ENCODE measurements at places on chromosomes 2 and 18.

DNA sequence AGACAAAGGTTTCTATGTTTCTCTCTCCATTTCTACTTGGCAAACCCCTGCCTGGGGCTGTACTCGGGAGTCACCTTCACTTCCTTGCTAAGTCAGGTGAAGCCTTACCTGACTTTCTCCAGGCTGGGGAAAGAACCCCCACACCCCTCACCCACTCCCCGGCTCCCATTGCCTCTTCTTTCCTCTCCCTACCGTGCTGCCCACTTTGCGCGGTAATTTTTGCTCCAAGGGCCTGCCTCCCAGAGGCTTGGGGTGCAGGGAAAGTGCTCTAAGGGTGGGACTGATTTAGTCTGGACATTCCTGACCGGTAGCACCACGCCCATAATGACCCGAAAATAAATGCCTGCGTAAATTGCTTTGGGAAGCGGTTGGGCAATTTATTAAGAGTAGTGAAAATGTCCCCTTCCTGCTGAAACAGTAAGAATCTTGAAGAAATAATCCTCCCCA is 49.1 kb upstream of the ATP6V1B1 start:
- DNase-seq = no peak

DNA sequence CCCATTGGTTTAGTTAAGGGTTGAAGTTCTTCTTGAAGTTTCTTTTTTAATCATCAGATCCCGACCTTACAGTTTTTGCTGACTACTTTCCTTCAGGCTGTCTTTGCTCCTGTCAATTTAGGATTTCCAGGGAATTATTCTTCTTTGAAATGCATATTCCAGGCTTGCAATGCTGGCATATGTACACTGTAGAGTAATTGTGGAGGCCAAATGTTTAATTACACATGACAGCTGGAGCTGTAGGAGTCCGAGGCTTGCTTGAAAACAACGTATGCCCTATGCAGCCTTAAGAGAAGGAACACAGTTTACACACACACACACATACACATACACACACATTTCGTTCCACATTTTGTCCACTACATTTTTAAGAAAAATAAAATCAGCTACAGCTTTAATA is 602.3 kb downstream of the TMEM182 start:
- DNase-seq = no peak

GRCh38 chr2:36480636-36481035 is 117.3 kb downstream of the FEZ2 start:
- no peak for DNase-seq

- no peak for DNase-seq
Observed at GRCh38 chr2:224734949-224735348, 18.8 kb upstream of the CCDC195 start.

DNA sequence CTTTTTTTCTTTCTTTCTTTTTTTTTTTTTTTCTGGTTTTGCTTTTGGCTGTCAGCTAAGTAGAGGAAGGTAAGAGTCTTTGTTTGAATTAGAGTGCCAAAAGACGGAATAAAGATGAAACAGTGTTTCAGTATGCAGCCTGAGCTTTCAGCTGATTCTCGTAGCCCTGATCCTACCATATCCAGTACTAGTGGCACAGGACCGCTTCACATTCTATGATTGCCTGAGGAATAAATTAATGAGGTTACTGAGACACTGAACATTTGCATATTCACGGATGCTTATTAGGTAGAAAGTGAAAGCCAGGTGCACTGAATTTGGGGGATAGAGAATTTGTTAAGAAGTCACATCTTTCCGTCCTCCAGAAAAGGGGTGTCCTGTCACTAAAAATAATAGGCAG is 421.5 kb upstream of the POU3F3 start:
- DNase-seq = no peak

- DNase-seq = no peak
Observed at GRCh38 chr2:147846412-147847081, 1.7 kb downstream of the ACVR2A start.

DNA sequence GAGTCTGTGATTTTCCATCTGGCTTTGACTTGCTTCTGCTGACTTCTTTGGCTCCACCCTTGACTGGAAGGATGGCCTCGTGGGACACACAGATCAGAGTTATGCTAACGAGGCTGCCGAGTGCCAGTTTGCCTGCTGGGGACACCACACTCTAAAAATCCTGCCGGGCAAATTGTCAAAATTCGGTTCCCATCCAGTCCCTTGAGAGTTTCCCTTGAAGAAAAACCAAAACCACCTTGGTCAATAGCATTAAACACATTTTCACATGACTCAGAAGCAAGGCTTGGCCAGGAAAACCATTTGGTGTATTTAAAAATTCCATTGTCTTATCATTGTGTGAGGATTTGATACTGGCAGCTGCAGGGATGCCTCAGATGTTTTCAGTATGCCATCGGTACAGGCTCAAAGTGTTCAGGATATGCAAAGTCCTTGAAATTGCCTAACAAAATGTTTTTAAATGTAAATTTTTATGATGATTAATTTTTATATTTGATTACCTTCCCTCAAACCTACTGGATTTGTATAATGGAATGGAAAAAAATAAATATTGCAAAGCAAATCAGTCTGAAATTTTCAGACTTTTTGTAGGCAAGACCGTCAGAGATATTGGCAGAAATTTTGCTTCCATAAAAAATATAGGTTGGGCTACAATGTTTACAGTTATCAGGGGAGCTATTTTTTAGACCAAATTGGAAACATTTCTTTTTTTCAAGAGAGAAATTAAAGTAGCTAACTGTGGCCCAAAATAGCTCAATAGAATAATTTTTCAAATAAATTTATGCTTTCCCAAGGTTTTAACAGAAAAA is 41.6 kb downstream of the KCNE4 start:
- DNase-seq = no peak

- DNase-seq = no peak
Observed at GRCh38 chr2:5851410-5851809, 159.2 kb downstream of the SOX11 start.

DNA sequence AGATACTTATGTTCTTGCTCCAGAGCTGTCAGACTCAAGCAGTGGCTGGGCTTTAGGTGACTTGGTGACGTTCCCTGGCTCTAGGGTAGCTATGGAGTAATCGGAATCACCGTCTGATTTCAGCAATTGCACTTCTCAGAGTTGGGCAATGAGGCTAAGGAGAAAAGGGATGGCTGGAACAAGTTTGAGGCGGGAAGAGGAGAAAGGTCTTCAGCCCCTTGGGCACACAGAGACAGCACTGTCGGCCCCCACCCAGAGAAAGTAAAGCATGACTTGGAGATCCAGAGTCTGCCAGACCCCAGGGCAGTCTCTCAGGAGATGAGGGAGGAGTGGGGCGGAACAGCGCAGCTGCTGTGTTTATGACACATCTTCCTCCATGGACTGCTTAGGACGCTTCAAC is 114.5 kb downstream of the KLHL29 start:
- DNase-seq = no peak

DNA sequence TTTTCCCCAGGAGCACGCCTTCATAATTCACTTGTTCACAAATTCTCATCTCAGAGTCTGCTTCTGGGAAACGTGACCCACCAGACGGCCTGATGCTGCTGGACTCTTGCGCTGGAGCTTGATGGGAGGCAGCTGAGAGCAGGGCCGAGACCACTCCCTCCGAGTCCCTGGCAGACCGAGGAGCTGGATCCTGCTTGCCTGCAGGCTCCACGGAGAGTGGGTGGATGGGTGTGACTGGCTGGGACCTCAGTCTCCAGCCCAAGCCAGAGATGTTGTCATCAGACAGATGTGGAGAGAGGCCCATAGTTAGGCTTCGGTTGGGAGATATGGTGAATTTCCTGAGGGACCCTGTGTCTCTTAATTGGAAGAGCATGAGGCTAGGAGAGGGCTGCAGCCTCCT is 76.4 kb downstream of the TSN start:
- DNase-seq = no peak

DNA sequence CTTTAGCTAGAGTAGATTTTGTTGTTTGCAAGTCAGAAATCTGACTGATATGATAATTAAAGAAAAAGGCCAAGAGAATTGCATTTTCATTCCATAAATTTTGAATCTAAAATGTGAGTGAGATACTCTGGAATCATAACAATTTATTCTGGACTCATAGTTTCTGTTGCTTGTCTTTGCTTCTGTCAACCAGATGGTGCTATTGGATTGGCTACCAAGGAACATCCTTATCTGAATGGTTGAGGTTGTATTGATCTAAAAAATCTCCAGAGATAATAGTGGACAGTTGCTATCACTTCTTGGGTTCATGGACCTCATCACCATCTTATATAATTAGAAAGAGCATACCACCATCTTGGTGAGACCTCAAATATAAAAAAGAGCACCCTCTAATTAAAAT is 34.0 kb upstream of the CPS1 start:
- no peak for DNase-seq

DNA sequence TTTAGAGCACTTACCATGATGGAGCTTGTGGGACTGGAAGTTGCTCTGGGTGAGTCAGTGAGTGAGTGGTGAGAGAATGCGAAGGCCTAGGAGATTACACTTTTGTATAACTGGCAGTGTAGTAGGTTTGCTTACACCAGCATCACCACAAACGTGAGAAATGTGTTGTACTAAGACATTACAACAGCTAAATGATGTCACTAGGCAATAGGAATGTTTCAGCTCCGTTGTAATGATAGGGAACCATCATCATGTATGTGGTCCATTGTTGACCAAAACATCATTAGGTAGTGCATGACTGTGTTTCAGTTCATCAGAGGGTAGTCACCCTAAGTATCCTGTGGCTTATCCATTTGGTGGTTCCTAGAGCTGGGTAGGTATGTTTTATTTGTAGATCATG is 11.9 kb downstream of the ZNF407 start:
- DNase-seq = peak; percentile 50

DNA sequence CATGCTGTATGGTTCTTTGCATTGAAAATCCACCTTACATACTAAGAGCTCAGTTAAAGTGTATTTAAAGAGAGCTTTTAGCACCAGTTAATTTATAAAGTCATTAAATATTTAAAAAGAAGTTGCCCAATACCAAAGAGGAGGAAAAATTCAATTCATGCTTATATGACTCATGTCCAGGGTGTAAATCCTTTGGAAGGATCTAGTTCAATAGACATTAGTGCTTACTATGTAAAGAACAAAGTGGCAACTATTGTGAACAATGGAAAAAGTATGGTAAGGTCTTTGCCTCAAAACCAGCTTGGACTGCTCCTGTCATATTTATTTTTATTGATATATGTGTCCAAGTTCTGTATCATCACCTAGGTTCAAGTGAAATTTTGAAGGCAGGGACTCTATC is 90.5 kb downstream of the SCN9A start:
- DNase-seq = no peak

GRCh38 chr2:129865976-129866375 is 113.5 kb upstream of the RAB6C start:
- no peak for DNase-seq

DNA sequence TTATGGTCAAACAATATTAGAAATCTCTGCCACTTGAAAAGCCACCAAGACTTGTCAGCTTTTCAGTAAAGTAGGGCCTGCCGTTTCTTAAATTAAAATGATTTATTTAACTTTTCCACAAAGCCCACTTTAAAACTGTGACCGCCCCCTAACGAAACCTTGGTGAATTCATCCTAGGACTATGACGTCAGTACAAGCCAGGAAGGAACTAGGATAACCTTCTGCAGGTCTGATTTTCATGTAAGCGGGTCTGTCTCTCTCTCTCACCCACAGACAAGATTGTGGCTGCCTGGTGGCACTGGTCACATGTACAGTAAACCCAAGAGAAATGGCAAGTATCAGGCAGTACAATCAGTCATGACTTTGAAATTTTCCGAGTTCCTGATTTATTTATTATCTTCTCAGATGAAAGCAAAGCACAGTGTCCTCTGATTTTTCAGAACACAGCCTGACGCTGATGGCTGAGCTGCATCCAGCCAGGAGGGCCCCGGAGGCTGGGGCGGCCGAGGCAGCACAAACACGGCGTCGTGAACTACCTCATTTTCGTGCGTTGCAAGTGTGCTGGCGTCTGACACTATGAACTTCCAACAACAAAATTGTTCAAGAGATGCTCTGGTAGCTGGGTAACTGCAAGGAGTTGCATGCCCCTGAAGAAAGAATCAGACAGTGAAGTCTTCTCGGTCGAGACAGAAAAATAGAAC is 18.9 kb downstream of the SALL3 start:
- no peak for DNase-seq

DNA sequence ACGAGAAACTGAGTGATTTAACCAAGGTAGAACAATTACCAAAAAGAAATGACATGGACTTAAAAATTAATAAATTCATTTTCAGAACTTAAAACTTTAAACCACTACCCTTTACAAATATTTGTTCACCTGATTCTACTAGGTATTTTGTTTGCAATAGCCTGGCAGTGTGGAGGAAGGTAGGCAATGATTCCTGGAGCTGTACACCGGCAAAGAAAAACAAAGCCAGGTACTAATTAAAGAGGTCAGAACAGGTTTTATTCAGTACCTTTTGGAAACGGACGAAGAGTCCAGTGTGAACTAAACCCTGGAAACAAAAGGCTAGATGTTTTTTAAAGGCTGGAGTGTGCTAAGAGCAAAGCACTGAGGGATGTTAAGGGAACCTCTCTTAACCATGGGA is 561.3 kb upstream of the FSHR start:
- DNase-seq = no peak

DNA sequence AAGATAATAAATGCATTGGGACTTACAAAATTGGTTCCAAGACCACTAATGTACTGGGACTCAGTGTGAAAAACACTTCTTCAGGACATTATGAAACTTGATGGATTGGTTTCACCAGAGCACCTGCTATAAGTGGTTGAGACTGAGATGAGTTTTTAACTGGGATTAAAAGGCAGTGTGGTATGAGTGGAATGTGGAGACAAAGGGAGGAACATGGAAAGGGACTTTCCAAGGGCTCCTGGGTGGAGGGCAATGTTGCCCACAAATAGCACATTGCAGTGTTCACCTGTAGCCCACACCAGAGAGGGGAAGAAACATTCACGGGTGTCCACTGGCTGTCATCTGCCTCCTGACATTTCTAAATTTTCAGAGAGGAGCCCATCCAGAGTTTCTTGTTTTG is 253.3 kb upstream of the TANK start:
- DNase-seq = no peak

DNA sequence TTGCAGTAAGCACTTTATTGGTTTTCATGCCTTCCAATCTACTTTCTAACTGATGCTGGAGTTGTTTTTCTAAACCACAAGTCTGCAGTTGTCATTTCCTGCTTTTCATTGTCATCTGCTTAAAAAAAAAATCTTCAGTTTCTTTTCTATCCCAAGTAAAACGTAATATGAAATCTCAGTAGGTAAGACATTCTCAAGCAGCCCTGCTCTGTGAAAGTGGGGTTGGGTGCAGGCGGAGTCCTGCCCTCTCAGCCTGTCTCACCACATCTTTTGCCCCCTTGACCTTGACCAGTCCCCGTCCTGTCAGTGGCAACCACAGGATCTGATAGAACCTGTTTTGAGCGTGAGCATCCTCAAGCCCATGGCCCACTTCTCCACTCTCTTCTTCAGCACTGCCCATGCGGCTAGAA is 80.0 kb upstream of the CPO start:
- DNase-seq = no peak
